Activated naive CD8-positive, alpha-beta T cell treated with anti-CD3 and anti-CD28 coated beads, Interleukin-2, amount 10 ng/mL, durations not matched to agents 7 days and 5 days (primary cell): ENCODE measurements at places on chromosomes 3 and 15. TPM values are rescaled to one million over a fixed set of nuclear protein-coding genes. Genes with fewer than 3 reads are reported as not detected.

DNA sequence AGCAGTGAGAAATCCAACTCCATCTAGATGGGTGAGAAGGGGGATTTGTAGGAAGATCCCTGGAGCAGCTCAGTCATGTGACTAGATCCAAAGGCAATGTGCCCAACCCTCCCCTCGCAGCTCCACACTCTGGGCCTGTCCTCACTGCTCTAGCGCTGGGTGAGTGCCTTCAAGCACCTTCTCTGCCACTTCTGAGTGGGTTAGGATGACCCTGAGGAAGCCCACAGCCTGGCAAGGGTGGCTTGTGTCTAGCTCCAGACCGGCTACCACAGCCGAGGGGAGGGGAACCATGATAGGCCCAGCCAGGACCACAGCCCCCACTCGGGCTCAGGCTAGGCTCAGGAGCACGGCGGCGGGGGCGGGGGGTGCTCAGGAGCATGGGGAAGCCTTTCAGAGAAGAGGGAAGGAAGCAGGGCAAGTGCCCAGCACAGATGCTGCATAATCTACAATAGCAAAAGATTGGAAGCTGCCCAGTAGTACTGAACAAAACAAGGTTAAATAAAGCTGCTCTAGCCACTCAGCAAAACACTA, 1.7 kb downstream of the SPATA12 start:
- no peak for DNase-seq
- no peaks in the 10 kb centered on the region for H3K36me3 ChIP-seq
- H3K27ac ChIP-seq: no peak overlapping the region
- H3K4me1 ChIP-seq: peaks cover 12% of the 10 kb centered on the region

- no peak for DNase-seq
- no peaks in the 10 kb centered on the region for H3K27me3 ChIP-seq
- peaks cover 7% of the 10 kb centered on the region for H3K36me3 ChIP-seq
- H3K4me1 ChIP-seq: peaks cover 36% of the 10 kb centered on the region
- H3K4me3 ChIP-seq: no peak overlapping the region
- H3K27ac ChIP-seq: no peak overlapping the region
These were observed 103.1 kb upstream of the TNIK start for GRCh38 chr3:171563298-171563697.

GRCh38 chr15:99099661-99100060, 5.2 kb upstream of the SYNM start:
- H3K36me3 ChIP-seq: no peaks in the 10 kb centered on the region
- no peak for DNase-seq
- no peaks in the 10 kb centered on the region for H3K4me1 ChIP-seq

- H3K4me3 ChIP-seq: no peak overlapping the region
- no peaks in the 10 kb centered on the region for H3K27me3 ChIP-seq
- H3K36me3 ChIP-seq: no peaks in the 10 kb centered on the region
These were observed 109.8 kb upstream of the NR2F2 start for GRCh38 chr15:96220657-96221056.

- no peak for DNase-seq
- H3K27me3 ChIP-seq: no peaks in the 10 kb centered on the region
- peaks cover 34% of the 10 kb centered on the region for H3K4me1 ChIP-seq
- H3K27ac ChIP-seq: peak overlapping the region; percentile 82
- H3K4me3 ChIP-seq: peak overlapping the region; percentile 15
These were observed 16.4 kb downstream of the EFCC1 start for GRCh38 chr3:129017484-129017899.

- H3K4me1 ChIP-seq: no peaks in the 10 kb centered on the region
- H3K27me3 ChIP-seq: no peaks in the 10 kb centered on the region
These were observed 112.2 kb upstream of the PLXNA1 start for GRCh38 chr3:126870608-126871210.

GRCh38 chr3:143658116-143658515, 190.2 kb downstream of the SLC9A9 start:
- no peak overlapping the region for H3K27ac ChIP-seq
- H3K4me3 ChIP-seq: no peak overlapping the region
- H3K4me1 ChIP-seq: no peaks in the 10 kb centered on the region
- H3K36me3 ChIP-seq: no peaks in the 10 kb centered on the region
- no peaks in the 10 kb centered on the region for H3K27me3 ChIP-seq

GRCh38 chr15:61659566-61660190, 400.6 kb downstream of the VPS13C start:
- no peak overlapping the region for H3K27ac ChIP-seq
- H3K4me3 ChIP-seq: no peak overlapping the region

DNA sequence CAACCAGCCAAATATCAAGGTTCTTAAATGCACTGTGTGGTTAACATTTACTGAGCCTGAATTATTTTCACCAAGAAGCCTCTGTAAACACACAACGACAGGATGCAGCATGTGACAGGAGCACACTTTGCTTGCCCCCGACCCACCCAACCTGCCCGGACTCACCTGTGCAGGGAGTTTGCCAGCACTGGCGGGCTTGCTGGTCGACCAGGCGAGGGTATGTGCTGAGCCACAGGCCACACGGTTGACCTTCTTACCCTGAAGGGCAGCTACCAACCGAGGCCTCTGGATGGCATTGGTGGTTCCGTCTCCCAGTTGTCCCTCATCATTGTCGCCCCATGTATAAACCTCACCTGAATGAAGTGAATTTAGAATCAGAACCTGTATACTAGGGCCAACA, 25.7 kb upstream of the OCA2 start:
- H3K4me3 ChIP-seq: no peak overlapping the region
- H3K36me3 ChIP-seq: peaks cover 3% of the 10 kb centered on the region

DNA sequence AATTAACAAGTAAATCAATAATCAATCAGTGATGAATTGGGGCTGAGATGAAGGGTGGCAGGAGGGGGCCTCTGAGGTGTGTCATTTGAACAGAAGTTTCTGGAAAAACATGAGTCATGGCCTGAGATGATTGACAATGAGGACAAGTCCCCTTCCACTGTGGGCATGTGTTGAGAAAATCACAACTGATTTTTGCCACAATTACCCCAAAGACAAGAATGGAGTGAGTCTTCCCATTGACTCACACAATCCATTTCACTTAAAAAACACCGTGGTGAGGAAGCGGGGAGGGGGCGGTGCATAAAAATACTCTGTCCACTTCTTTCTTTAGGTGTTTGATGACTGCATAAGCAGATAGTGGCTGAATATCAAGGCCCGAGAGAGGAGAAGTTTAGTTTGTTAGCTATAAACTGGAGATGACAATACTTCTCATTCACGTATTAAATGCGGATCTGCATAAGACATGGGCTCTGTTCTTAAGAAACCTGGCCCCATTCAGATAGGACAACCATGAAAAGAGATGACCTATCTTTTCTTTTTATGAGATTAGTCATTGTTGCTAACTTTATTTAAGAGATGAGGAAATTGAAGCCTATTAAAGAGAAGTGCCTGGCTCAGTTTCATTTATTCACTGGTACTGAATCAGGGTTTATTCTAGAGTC, 34.7 kb downstream of the SHC4 start:
- no peaks in the 10 kb centered on the region for H3K36me3 ChIP-seq
- H3K4me1 ChIP-seq: peaks cover 21% of the 10 kb centered on the region
- H3K27me3 ChIP-seq: peaks cover 10% of the 10 kb centered on the region
- H3K27ac ChIP-seq: no peak overlapping the region
- no peak for DNase-seq

- no peak overlapping the region for H3K27ac ChIP-seq
- no peak for DNase-seq
- H3K27me3 ChIP-seq: peaks cover 24% of the 10 kb centered on the region
- no peak overlapping the region for H3K4me3 ChIP-seq
- no peaks in the 10 kb centered on the region for H3K4me1 ChIP-seq
These were observed 110.5 kb upstream of the BFSP2 start for GRCh38 chr3:133289322-133289721.

DNA sequence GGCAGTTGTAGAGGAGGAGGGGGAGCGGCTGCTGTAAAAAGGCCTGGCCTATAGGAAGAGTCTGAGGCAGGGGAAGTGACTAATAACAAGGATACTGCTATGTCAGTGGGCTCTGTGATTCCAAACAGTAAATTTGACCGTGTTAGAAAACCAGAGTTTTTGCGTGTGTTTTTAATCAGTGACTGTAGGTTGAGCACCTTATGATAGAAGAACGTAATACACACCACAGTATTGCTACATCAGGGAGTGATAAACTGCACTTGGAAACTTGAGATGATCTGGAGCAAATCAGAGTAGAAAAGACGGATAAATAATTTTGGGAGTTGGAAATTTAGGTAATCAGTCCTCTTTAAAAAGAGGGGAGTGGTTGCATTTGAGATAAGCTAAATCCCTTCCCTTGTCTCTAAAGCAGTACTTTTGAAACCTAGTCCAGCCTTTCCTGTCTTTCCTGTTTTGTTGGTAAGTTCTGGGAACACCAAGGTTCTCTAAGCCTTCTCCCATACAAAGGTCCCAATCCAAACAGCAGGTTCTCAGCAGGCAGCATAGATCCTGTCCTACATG, 130.5 kb upstream of the NR2E3 start:
- DNase-seq: no peak
- no peak overlapping the region for H3K4me3 ChIP-seq
- H3K4me1 ChIP-seq: peaks cover 3% of the 10 kb centered on the region

DNA sequence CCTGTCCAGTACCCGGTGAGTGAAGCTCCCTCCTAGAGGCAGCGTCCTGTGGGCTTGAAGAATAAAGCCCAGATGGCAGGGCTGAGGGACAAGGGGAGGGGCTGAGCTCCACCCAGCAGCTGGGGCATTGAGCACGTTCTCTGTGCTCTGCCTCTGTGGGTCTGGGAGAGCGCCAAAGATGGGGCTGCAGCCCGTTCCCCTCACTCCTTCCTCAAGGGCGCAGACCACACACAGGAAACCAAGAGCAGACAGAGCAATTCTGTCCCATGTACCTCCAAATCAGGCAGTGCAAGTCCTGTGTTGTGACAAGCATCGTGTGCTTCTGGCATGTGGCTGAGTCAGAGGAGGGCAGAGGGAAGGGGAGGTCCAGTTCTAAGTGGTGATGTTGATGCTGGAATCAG, 15.7 kb upstream of the KIF23 start:
- no peak overlapping the region for H3K4me3 ChIP-seq
- no peaks in the 10 kb centered on the region for H3K36me3 ChIP-seq
- DNase-seq: no peak
- H3K27ac ChIP-seq: no peak overlapping the region
- peaks cover 2% of the 10 kb centered on the region for H3K27me3 ChIP-seq

Gene BLOC1S6
- 40.6 TPM for total RNA-seq

Gene WDR76
- 71.4 TPM for total RNA-seq

Gene CCDC9B
- 2.3 TPM for total RNA-seq

Gene LZTFL1
- 8.0 TPM for total RNA-seq
